ENCODE measurements at places on chromosomes 13 and 19. TPM values are rescaled to one million over a fixed set of nuclear protein-coding genes. Genes with fewer than 3 reads are reported as not detected.

FAM216B gene
- not detected for total RNA-seq

LILRB2 gene
- not detected for total RNA-seq

MYO1F gene
- not detected for total RNA-seq

PSG2 gene
- total RNA-seq: not detected

FGF21 gene
- total RNA-seq: not detected

FXYD1 gene
- not detected for total RNA-seq

EHD2 gene
- total RNA-seq: 9.0 TPM

KCNN4 gene
- 0.63 TPM for total RNA-seq

CEBPA gene
- 5.9 TPM for total RNA-seq

ZNF560 gene
- 0.05 TPM for total RNA-seq

PTH2 gene
- not detected for total RNA-seq

CEACAM5 gene
- not detected for total RNA-seq

TJP3 gene
- not detected for total RNA-seq

ELANE gene
- total RNA-seq: not detected

ZNF563 gene
- total RNA-seq: 3.6 TPM

SLITRK6 gene
- total RNA-seq: not detected

CCDC70 gene
- not detected for total RNA-seq

ATP4A gene
- total RNA-seq: not detected

SYNGR4 gene
- not detected for total RNA-seq

SLITRK5 gene
- 3.3 TPM for total RNA-seq

FOXO1 gene
- 47.0 TPM for total RNA-seq

SYCN gene
- total RNA-seq: not detected

IRGQ gene
- total RNA-seq: 24.6 TPM

RINL gene
- 0.35 TPM for total RNA-seq

N4BP2L1 gene
- 6.3 TPM for total RNA-seq

Data from SJCRH30 (cell line).